ENCODE measurements at places on chromosomes 6 and 20.

- DNase-seq = peak; percentile 63
Measured at GRCh38 chr20:43681468-43681942, 14.6 kb downstream of the MYBL2 start.

DNA sequence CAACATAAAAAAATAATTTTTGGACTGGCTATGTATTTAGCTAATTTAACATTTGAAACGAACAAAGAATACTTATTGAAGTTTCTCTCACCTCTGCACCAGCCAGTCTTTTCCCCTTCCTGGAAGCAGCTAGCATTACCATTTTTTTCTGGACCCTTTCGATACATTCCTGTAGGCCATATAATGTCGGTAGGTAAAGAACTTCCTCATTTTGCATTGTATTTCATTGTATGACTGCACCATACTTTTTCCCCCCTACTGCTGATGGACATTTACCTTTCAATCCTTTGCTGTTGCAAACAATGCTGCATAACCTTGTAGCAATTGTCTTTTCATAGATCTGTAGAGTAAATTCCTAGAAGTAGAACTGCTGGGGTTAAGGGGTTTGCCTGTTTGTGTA is 17.6 kb downstream of the CBFA2T2 start:
- DNase-seq = no peak

DNA sequence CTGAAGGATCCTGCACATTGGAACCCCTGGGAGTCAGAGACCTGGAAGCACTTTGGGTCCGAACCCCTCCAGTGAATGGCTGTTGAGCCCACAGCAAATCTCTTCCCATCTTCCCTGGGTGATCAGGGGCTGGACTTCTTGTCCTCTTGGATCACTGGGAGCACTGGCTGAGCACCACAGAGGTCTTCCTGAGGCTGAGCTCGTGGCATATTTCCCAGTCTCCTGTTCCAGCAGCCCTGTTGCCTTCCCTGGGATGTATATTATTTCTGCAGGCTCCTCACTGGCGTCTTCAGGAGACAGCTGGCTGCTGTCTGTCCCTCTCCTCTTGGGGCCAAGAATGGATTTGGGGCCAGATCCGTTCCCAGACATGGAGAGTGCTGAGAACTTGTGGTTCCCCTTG is 43.4 kb downstream of the PTK7 start:
- DNase-seq = no peak

GRCh38 chr20:41376349-41376748 is 9.7 kb upstream of the EMILIN3 start:
- DNase-seq = no peak

GRCh38 chr6:140061110-140062042 is 686.9 kb upstream of the CITED2 start:
- no peak for DNase-seq

DNA sequence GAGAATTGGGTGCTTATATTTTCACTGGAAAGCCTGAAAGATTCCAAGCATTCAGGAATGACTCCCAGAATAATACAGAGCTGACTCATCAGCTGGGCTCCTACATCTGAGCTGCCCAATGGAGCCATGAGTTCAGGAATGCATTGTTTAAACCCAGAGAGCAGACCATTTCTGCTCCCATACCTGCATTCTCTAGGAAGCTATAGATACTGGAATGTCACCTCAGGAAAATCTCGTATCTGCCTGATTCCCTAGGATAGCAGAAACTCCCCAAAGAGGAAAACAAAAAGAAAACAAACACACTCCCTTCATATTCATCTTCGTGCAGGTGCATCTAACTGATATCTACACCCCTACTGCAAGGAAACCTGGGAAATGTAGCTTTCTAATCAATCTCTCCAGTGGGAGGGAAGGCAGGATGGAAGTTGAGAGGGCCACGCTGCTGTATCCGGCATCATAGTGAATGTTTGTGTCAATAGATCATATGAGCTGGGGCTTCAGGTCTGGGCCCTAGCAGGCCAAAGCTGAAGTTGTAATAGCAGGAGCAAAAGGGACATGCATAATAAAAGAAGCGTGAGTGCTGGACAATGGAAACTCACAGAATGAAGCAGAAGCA is 8.2 kb upstream of the SLC2A12 start:
- no peak for DNase-seq
